ENCODE measurements at places on chromosomes 12 and 14. TPM values are rescaled to one million over a fixed set of nuclear protein-coding genes. Genes with fewer than 3 reads are reported as not detected.
A peak's percentile ranks its signal among the peaks of the same experiment; 100 is the strongest.

DNA sequence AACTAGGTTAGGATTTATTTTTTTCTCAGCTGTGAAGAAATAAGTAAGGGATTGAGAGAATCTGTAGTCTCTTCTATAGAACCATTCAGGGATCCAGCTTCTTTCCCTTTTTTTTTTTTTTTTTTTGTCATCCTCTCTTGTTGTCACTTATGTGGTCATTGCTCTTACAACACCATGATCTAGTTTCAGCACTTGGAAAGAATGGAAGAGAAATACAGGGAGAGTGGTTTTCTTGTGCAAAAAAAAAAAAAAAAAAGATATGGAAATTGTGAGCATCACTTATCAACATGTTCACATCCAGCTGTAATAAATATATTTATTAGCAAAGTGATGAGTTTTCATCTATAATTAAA is 599.3 kb downstream of the SLC6A15 start:
- H3K4me1 ChIP-seq = peaks cover 8% of the 10 kb centered on the region
- no peaks in the 10 kb centered on the region for H3K36me3 ChIP-seq
- DNase-seq = no peak

DNA sequence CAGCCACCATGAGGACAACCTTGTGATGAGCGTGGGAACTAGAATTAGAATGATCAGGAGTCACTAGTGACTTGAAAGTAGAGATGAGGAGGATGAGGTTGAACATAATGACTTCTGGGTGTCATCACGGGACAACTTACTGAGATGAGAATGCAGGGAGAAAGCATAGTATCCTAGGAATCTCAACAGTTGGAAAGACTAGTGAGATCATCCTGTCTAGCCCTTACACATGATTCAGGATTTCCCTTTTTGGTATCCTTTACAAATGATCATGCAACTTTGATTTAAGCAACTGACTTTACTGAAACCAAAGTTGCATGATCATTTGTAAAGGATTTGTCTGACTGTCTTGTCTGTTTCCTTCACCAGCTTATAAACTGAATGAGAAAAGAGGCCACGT is 51.8 kb upstream of the HIF1A start:
- no peak overlapping the region for H3K4me3 ChIP-seq
- H3K4me1 ChIP-seq = peaks cover 33% of the 10 kb centered on the region
- DNase-seq = peak; percentile 57
- H3K36me3 ChIP-seq = no peaks in the 10 kb centered on the region
- H3K27ac ChIP-seq = peak overlapping the region; percentile 59
- no peaks in the 10 kb centered on the region for H3K27me3 ChIP-seq

DNA sequence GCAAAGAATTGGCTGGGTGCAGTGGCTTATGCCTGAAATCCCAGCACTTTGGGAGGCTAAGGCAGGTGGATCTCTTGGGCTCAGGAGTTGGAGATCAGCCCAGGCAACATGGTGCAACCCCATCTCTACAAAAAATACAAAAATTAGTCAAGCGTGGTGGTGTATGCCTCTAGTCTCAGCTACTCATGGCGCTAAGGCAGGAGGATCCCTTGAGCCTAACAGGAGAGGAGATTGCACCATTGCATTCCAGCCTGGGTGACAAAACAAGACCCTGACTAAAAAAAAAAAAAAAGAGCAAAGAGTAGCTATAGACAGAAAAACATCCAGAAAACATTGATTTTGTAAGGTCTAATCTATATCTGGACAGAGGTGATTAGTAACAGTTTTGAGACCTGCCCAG is 25.0 kb downstream of the KIF21A start:
- no peak overlapping the region for H3K4me3 ChIP-seq
- H3K4me1 ChIP-seq = no peaks in the 10 kb centered on the region
- peaks cover 10% of the 10 kb centered on the region for H3K36me3 ChIP-seq
- no peaks in the 10 kb centered on the region for H3K27me3 ChIP-seq
- no peak for DNase-seq

The NKX2-1 gene
- not detected for total RNA-seq

DNA sequence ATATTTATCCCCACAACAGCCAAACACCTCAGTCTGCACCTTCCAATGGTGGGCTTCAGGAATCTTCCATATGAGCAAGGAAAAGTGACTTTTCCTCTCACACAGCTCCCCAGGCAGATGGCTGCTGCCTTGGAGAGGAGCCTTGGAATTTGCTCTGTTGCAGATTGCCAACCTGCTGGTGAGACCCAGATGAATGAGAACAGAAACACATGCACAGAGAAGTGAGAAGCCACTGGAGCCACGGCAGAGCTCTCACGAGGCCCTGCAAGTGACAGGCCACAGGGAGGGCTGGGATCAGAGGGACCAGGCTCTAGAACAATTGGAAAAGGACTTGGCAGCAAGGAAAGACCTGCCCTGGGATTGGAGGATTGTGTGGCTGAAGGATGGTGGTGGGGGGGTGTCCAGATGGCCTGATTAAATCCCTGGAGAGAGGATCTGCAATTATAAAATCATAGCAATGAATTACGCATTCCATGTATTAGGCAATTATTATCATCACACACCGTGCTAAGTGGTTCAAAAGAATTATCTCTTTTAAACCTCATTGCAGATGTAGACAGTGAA is 84.9 kb upstream of the PWP1 start:
- H3K36me3 ChIP-seq = no peaks in the 10 kb centered on the region
- DNase-seq = no peak
- no peak overlapping the region for H3K27ac ChIP-seq
- H3K4me1 ChIP-seq = no peaks in the 10 kb centered on the region
- peaks cover 1% of the 10 kb centered on the region for H3K27me3 ChIP-seq

The MYO1H gene
- total RNA-seq = not detected

The PPP2R3C gene
- 24.2 TPM for total RNA-seq

DNA sequence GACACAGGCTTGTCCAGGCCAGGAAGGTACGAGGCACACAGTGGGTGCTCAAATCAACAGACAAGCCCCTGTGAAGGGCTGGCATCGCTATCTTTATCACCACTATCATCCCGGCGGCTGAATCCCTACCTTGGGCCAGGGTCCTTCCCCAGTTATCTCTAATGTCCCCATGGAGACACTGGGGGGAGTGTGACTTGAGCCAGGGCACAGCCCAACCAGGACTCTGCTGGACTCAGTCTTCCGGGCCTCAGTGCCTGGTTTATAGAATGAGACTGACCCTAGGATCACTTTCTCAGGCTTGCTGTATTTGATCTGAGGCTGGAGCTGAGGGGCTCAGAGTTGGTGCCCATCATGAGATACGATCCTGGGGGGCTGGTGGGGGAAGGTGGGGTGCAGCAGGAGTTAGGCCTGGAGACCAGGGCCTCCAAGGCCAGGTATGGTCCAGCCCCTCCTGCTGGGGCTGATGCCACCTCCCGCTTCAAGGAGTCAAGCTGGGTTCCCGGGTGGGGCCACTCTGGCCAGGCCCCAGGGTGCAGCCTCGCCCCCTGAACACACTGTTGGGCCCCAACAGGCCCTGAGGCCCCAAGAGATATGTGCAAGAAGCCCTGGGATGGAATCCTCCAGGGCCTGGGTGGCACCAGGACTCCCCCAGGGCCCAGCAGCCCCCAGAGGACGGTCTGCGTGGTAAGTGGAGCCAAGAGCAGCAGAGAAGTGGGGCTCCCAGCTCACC is 11.8 kb downstream of the BEGAIN start:
- no peak for DNase-seq
- no peaks in the 10 kb centered on the region for H3K36me3 ChIP-seq
- peaks cover 20% of the 10 kb centered on the region for H3K27me3 ChIP-seq
- no peak overlapping the region for H3K4me3 ChIP-seq
- no peak overlapping the region for H3K27ac ChIP-seq

DNA sequence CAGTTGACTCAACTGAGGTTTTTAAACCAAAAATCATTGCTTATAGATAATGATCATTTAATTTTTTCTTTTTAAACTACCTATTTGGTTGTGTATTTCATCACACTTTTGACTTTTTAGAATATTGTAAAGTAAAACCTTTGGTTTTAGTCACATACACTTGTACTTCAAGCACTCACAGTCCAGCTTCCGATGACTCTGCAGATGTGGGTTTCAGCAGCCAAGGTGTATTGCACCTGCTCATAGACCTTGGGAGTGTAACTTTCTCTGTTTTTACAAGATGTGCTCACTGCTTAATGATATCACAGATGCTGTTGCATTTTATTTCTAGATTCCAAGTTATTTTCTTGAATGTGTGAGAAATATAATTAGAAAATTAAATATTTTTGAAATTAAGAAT is 188.3 kb upstream of the SLC38A2 start:
- H3K36me3 ChIP-seq = peaks cover 30% of the 10 kb centered on the region
- H3K27ac ChIP-seq = no peak overlapping the region
- H3K4me1 ChIP-seq = peaks cover 83% of the 10 kb centered on the region

The TCL1B gene
- not detected for total RNA-seq

- H3K27me3 ChIP-seq = no peaks in the 10 kb centered on the region
- DNase-seq = peak; percentile 35
- peaks cover 6% of the 10 kb centered on the region for H3K4me1 ChIP-seq
- H3K27ac ChIP-seq = no peak overlapping the region
- no peaks in the 10 kb centered on the region for H3K36me3 ChIP-seq
These were observed 164.7 kb upstream of the TBX3 start for GRCh38 chr12:114848666-114849065.

The CHST11 gene
- total RNA-seq = 3.7 TPM

GRCh38 chr12:51635346-51635745 is 44.3 kb downstream of the SCN8A start:
- peak overlapping the region; percentile 61 for H3K27ac ChIP-seq
- H3K36me3 ChIP-seq = peaks cover 20% of the 10 kb centered on the region
- no peaks in the 10 kb centered on the region for H3K27me3 ChIP-seq
- peaks cover 76% of the 10 kb centered on the region for H3K4me1 ChIP-seq

DNA sequence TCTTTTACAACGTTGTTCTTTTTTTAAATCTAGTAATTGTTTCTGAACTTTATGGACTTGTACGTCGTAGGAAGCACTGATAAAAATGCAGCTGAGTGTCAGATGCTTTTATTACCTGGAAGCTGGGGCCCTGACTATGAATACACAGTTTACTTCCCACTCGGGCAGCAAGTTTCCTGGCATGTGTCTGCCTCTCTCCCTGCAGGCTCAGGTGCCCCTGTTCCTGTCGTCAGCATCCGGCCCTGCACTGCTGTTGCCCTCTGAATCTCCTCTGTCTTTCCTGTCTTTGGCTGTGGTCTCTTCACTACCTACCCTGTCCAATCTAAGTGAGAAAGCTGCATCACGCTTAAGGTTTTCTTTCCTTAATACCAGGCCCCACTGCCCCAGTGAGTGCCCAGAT is 75.8 kb downstream of the PELI2 start:
- peaks cover 27% of the 10 kb centered on the region for H3K4me1 ChIP-seq
- H3K27me3 ChIP-seq = no peaks in the 10 kb centered on the region
- DNase-seq = no peak
- no peak overlapping the region for H3K27ac ChIP-seq

GRCh38 chr14:75794615-75795038 is 133.6 kb downstream of the TTLL5 start:
- H3K4me1 ChIP-seq = peaks cover 13% of the 10 kb centered on the region
- peak; percentile 67 for DNase-seq
- H3K36me3 ChIP-seq = peaks cover 23% of the 10 kb centered on the region
- H3K27me3 ChIP-seq = no peaks in the 10 kb centered on the region
- H3K27ac ChIP-seq = no peak overlapping the region
- H3K4me3 ChIP-seq = no peak overlapping the region
